Hematopoietic multipotent progenitor cell treated with erythropoietin and hydrocortisone succinate and interleukin-3 and kit ligand, for 17 days (in vitro differentiated cells): ENCODE measurements at places on chromosomes 16 and 17.

GRCh38 chr16:3173892-3174617 lies 13.9 kb upstream of the OR1F1 start:
- peak; percentile 44 for DNase-seq

DNA sequence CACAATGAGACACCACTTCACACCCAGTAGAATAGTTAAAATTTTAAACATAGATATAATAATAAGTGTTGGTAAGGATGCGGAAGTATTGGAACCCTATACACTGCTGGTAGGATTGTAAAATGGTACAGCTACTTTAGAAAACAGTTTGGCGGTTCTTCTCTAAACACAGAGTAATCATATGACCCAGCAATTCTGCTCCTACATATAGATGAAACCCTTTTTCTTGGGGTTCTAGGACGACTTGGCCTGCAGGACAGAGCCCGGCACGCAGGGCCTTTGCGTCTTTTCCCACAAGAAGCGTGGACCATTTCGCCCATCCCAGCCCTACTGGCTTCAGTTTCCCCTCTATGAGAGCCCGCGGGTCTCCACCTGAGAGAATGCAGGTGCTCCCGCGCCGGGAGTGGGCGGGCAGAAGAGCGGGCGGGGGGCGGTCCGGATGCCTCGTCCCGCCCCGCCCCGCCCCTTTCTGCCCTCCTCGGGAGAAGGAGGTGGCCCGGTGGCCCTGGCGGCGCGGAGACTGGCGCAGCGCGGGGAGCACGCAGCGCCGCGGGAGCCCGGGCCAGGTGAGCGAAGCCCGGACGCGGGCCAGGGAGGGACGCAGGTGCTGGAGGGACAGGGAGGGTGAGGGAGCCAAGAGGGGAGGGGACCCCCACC lies at the start of gene SDR42E2:
TSS of gene SDR42E2 (plus strand) at position 508 of the 657 bp plus-strand sequence. CDS start 3,077 bp downstream, outside the sequence.
- no peak for DNase-seq

DNA sequence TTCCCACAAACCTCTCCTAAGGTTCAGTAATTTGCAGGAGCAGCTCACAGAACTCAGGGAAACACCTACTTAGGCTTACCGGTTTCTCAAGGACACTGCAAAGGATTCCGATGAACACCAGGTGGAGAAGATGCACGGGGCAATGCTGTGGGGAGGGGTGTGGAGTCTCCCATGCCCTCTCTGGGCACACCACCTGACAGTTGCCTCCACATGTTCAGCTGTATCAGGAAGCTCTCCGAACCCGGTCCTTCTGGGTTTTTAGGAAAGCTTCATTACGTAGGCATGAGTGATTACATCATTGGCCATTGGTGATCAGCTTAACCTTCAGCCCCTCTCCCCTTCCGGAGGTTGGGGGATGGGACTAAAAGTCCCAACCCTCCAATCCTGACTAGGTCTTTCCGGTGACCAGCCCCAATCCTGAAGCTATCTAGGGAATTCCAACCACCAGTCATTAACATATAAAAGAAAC lies 21.6 kb downstream of the C17orf58 start:
- no peak for DNase-seq

DNA sequence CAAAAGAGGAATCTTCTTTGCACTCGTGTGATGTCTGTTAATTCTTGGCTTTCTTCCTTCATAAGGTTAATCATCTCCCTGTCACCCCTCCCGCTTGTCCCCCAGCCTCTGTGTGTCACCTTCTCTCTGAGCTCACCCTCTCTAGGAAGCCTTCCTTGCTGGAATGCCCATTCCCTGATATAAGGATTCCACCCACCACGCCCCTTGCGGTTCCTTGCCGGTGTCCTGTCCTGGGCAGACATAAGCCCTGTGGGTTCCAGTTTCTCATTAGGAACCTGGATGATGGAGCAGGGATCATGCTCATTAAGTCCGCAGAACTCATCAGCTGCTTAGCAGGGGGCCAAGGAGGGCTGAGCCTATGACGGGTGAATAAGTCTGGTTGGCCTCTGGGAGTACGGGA lies 559.3 kb downstream of the MAF start:
- DNase-seq: no peak

GRCh38 chr17:7889166-7889955 lies 772 bp downstream of the CHD3 start:
- DNase-seq: peak; percentile 96

- DNase-seq: no peak
These were observed 7.8 kb downstream of the TMEM98 start for GRCh38 chr17:32935726-32936125.

DNA sequence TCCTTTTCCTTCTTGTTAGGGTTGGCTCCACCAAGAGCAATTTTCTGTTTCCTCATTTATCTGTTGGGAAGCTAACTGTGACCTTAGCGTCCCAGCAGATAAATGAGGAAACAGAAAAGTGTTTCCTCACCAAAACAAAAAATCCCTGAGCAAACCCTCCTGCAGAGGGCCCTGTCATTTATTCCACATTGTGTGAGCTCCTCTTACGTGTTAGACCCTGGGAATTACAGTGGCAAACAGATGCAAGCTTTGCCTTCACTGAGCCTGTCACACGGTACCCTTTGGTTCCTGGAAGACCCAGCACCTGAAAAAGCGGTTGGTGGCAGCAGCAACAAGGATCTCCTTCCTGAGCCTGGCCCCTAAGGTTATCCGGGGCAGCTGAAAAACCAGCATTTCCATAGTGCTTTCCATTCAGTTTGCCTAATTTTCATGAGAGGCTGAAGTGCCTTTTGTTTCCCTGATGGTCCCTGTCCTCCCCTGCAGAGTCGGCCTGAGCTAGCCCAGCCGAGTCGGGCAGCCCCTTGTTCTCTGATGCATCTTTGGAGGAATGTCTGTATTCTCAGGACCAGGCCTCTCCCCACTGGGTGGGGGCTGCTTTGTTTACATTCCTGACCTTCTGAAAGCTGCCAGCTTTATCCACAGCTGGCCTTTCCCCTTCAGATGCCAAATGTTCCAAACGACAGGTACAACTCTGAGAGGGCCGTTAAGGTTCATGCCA lies 34.7 kb downstream of the YPEL2 start:
- no peak for DNase-seq

- DNase-seq: no peak
These were observed 457.7 kb downstream of the XYLT1 start for GRCh38 chr16:17013038-17013437.

DNA sequence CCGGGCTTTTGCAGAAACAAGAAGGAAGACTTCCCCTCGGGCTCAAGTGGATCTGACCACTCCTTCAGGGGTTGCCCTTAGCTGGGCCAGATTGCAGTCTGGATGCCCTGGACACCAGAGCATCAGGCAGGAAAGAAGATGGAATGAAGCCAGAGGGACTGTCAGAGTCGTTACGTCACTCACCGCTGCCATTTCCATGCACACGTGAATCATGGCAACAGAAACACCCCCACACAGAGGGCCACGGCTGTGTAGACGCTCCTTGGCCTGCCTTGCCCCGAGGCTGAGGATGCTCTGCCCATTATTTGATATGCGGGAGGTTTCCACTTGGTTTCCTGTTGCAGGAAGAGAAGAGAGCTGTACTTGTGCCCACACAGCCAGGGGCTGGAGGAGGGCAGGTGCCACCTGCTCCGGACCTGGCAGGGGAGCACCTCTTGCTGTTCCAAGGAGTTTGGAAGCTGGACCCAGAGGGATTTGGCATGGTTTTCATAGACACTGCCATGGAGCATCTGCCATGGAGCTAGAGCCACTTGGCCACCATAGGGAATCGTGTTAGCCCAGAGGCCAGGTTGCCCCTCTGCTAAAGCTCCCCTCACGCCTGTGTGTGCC lies 29.4 kb downstream of the RBFOX3 start:
- no peak for DNase-seq

- DNase-seq: no peak
These were observed 155.5 kb downstream of the PMP22 start for GRCh38 chr17:15109608-15110007.

GRCh38 chr16:56514845-56515244 lies 5.0 kb downstream of the BBS2 start:
- no peak for DNase-seq

- no peak for DNase-seq
These were observed 16.2 kb upstream of the THAP11 start for GRCh38 chr16:67825906-67826305.

DNA sequence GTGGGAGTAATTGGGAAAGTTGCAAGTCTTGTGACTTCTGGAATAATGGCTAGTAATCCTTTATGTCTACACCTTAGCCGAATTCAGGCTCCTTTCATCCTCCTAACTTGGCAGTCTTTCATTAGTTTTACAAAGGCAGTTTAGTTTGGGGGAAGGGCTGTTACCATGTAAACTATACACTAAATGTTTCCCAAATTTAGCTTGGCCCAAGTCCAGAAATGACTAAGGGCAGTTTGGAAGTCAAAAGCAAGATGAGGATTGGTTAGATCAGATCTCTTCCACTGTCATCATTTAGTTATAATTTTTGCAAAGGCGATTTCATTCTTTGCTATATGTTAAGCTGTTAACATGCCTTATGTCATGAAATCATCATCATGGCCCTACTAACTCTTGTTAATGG lies 115.4 kb upstream of the CACNG3 start:
- no peak for DNase-seq

DNA sequence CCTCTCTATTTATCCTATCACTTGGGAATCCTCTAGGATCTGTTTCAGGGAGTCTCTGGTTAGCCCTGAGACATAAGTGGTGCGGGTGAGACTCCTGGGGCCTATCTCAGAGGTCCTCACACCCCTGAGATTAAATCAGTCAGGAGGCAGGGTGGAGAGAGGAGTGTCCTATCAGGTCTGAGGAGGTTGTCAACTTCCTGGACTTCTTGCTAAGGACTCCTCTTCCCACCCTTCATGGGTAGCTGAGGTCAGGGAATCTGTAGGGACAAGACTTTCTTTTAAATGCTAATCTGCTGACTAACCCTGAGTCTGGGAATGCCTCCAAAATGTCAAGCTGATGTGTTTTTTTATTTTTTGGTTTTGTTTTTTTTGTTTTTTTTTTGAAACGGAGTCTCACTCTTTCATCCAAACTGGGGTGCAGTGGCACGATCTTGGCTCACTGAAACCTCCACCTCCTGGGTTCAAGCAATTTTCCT lies 6.6 kb upstream of the ARMC5 start:
- peak; percentile 49 for DNase-seq

GRCh38 chr17:45357364-45357997 lies 40.7 kb upstream of the MAP3K14 start:
- DNase-seq: no peak
